Mesenchymal stem cell (in vitro differentiated cells and primary cell): ENCODE measurements at places on chromosomes 1 and 21.

- H3K36me3 ChIP-seq = no peaks in the 10 kb centered on the region
- DNase-seq = no peak
These were observed 21.6 kb downstream of the SYF2 start for GRCh38 chr1:25210728-25211127.

- no peak overlapping the region for H3K4me3 ChIP-seq
- H3K4me1 ChIP-seq = peaks cover 2% of the 10 kb centered on the region
- H3K27me3 ChIP-seq = no peaks in the 10 kb centered on the region
- no peak for DNase-seq
These were observed 17.8 kb upstream of the SSX2IP start for GRCh38 chr1:84708031-84708430.

DNA sequence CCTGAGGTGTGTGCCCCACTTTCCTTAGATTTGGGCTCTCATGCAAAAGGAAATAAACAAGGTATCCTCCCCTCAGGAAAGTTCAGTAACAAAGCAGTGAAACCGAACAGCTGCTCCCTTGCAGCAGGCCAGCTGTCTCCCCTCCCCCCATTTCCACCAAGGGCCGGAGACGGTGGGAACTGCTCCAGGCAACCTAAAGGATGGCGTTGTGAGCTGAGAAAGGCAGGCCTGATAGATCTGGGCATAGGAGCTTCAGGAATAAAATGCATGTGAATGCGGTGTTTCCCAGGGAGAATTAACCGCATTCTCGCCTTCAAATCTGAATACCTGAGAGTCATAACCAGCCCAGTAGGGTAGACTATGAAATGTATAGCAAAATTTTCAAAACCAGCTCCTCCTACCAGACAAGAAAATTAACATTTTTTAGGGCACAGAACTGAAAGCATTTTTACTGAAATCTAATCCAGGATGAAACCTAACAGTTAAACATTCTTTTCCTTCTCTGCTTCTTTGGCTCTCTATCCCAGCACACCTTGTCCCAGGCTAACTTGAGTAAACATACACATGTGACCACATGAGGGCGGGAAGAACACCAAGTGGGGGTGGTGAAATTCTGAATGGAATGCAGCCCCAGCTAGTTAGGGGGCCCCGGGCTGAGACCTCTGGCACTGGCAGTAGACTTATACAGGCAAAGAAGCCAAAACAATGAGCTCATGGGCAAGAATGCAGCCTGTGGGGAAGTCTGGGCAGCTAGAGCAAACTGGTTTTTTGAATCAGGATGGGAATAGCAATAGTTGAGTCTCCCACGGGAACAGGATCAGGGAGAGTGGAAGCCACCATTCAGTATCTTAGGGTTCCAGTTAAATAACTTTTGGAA is 11.5 kb downstream of the MCL1 start:
- no peaks in the 10 kb centered on the region for H3K27me3 ChIP-seq
- H3K36me3 ChIP-seq = peaks cover 17% of the 10 kb centered on the region
- peak; percentile 98 for DNase-seq

GRCh38 chr21:38796424-38796823 is 9.3 kb upstream of the ETS2 start:
- peak; percentile 63 for DNase-seq
- no peaks in the 10 kb centered on the region for H3K36me3 ChIP-seq
- H3K27ac ChIP-seq = peak overlapping the region; percentile 56
- no peak overlapping the region for H3K4me3 ChIP-seq

DNA sequence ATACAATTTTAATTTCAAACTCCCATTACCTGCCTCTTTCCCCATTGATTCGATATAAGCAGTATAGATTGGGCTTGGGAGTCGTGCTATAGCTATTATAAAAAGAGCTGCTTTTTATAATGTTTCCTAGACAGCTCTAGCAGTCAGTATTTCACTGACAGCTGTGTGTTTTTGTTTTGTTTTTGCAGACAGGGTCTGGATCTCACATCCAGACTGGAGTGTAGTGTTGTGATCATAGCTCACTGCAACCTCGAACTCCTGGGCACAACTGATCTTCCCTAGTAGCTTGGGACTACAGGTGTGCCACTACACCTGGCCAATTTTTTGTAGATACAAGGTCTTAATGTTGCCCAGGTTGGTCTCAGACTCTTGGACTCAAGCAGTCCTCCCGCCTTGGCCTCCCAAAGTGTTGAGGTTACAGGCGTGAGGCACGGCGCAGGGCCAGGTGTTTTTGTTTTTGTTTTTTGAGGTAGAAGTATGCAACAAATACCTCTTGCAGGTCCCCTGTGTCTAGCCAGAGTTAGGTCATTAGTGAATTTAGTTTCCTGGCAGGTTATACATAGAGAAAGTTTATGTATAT is 1.7 kb downstream of the NASP start:
- no peak for DNase-seq
- H3K36me3 ChIP-seq = no peaks in the 10 kb centered on the region
- peaks cover 10% of the 10 kb centered on the region for H3K4me1 ChIP-seq
- H3K27ac ChIP-seq = no peak overlapping the region

DNA sequence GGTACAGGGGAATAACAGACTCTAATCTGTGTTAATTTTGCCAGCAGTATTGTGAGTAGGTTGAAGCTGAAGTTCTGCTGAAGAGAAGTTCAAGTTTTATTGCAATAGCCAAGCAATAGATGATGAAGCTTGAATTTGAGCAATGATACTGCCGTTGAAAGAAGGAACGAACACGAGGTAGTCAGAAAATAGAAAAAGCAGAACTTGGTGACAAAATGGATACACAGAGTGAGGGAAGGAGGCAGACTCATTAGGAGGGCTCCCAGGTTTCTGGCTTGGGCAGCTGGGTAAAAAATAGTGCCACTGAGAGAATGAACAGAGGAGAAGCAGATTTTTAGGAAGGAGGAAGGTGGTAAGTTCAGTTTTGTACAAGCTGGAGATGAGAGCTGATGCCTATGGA is 22.3 kb upstream of the AGO1 start:
- no peaks in the 10 kb centered on the region for H3K4me1 ChIP-seq
- no peaks in the 10 kb centered on the region for H3K27me3 ChIP-seq
- no peak for DNase-seq
- peaks cover 8% of the 10 kb centered on the region for H3K36me3 ChIP-seq
- H3K27ac ChIP-seq = no peak overlapping the region
- no peak overlapping the region for H3K4me3 ChIP-seq

- no peaks in the 10 kb centered on the region for H3K36me3 ChIP-seq
- DNase-seq = no peak
- no peak overlapping the region for H3K27ac ChIP-seq
- no peak overlapping the region for H3K4me3 ChIP-seq
These were observed 35.4 kb downstream of the RCSD1 start for GRCh38 chr1:167665469-167665868.

DNA sequence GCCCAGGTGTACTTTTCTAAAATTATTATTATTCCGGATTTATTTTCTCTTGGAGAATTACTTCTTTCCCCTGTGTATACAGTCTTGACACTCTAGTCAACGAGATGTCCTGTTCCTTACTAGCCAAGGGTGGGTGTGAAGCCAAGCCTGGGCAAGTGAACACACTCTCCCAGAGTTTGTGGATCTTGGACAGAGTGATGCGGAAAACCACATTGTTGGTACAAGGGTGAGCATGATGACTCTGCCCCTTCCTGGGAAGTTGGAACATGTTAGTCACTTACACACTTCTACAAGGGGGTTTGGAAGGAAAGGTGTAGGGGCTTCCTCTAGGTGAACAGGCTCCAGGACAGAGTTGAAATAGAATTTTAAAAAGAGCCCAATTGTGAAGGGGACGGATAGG is 20.0 kb upstream of the RD3 start:
- H3K27ac ChIP-seq = no peak overlapping the region
- DNase-seq = no peak
- H3K27me3 ChIP-seq = peaks cover 8% of the 10 kb centered on the region
- no peak overlapping the region for H3K4me3 ChIP-seq
- no peaks in the 10 kb centered on the region for H3K36me3 ChIP-seq

GRCh38 chr1:244450597-244451538 is 841 bp downstream of the ADSS2 start:
- H3K4me3 ChIP-seq = peak overlapping the region; percentile 96
- H3K36me3 ChIP-seq = peaks cover 16% of the 10 kb centered on the region
- H3K27me3 ChIP-seq = no peaks in the 10 kb centered on the region
- H3K4me1 ChIP-seq = peaks cover 3% of the 10 kb centered on the region
- DNase-seq = peak; percentile 77
- H3K27ac ChIP-seq = peak overlapping the region; percentile 89

DNA sequence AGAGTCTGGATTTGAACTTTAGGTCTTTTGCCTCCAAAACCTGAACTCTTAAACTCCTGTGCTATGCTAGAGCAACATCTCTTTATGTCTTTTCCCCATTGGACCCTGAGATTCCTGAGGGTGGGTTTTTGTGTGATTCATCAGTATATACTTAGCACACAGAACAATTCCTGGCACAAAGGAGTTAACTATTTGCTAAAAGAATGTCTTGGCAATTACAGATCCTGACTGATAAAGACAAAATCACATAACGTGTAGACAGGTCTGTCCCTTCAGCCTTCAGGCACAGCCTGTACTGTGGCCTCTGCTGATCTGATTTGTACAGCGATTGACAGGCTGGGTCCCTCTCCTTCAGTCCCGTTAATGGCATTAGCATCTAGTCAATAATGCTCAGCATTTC is 162.4 kb upstream of the BEND5 start:
- no peaks in the 10 kb centered on the region for H3K36me3 ChIP-seq
- H3K27me3 ChIP-seq = no peaks in the 10 kb centered on the region
- no peak overlapping the region for H3K4me3 ChIP-seq
- no peak for DNase-seq

- H3K36me3 ChIP-seq = peaks cover 31% of the 10 kb centered on the region
- H3K27ac ChIP-seq = peak overlapping the region; percentile 87
- no peaks in the 10 kb centered on the region for H3K27me3 ChIP-seq
- H3K4me1 ChIP-seq = peaks cover 10% of the 10 kb centered on the region
- no peak for DNase-seq
These were observed 66.0 kb downstream of the NRIP1 start for GRCh38 chr21:14998784-14999183.

DNA sequence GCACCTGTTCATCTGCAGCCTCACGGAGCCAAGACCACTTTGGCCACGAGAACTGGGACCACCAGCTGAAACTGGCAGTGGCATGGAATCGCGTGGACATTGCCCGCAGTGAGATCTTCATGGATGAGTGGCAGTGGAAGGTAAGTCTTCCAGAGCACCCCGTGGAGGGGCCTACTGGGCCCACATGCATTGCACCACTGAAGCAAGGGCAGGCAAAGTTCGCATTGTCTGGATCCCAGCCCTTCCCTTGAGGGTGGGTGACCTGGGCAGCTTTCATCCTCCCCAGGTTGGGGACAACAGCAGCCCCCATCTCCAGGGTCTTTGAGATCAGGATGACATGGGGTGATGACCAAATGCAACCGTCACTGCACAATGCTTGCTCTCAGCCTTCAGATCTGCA is 37.5 kb downstream of the TRPM2 start:
- no peaks in the 10 kb centered on the region for H3K4me1 ChIP-seq
- no peaks in the 10 kb centered on the region for H3K27me3 ChIP-seq
- no peak for DNase-seq
- H3K4me3 ChIP-seq = no peak overlapping the region
- H3K27ac ChIP-seq = no peak overlapping the region

- no peak overlapping the region for H3K4me3 ChIP-seq
- DNase-seq = no peak
- no peak overlapping the region for H3K27ac ChIP-seq
These were observed 43.4 kb upstream of the MYBPHL start for GRCh38 chr1:109350182-109350581.

- H3K36me3 ChIP-seq = no peaks in the 10 kb centered on the region
- H3K4me1 ChIP-seq = no peaks in the 10 kb centered on the region
- no peak overlapping the region for H3K4me3 ChIP-seq
- H3K27ac ChIP-seq = no peak overlapping the region
- H3K27me3 ChIP-seq = no peaks in the 10 kb centered on the region
These were observed 120.5 kb downstream of the DISP1 start for GRCh38 chr1:222935239-222935900.

DNA sequence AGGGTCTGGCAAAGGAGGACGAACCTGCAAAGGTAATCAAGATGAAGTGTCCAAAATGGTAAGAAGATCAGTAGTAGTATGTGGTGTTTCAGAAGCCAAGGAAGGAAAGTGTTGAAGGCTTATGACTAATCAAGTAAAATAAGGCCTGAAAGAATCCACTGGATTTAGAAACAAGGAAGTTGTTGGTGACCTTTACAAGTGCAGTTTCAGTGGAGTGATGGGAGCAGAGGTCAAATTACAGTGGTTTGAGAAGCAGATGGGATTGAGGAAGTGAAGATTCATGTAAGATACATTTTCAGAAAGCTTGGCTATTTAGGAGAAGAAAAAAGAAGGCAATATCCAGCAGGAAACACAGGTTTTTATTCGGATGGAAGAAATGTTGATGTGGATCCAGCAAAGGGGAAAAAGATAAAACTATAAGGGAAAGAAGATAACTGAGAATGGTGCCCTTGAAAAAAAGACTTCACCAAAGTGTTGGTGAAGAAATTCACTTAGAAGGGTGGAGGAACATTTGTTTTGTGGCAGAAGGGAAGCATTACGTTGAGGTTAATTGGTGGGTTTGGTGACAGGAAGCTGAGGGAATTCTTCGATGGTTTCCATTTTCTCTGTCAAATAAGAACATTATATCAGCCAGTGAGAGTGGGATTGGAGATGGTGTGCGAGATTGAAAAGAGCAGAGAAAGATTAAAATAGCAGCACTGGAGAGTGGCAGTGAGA is 2.1 kb downstream of the ARMH1 start:
- no peaks in the 10 kb centered on the region for H3K27me3 ChIP-seq
- peaks cover 8% of the 10 kb centered on the region for H3K36me3 ChIP-seq
- DNase-seq = peak; percentile 85
- H3K4me1 ChIP-seq = peaks cover 20% of the 10 kb centered on the region

- no peak overlapping the region for H3K27ac ChIP-seq
- DNase-seq = peak; percentile 78
- no peaks in the 10 kb centered on the region for H3K36me3 ChIP-seq
- H3K4me3 ChIP-seq = no peak overlapping the region
- H3K4me1 ChIP-seq = no peaks in the 10 kb centered on the region
These were observed 157.2 kb downstream of the PLA2G4A start for GRCh38 chr1:186985889-186986491.

DNA sequence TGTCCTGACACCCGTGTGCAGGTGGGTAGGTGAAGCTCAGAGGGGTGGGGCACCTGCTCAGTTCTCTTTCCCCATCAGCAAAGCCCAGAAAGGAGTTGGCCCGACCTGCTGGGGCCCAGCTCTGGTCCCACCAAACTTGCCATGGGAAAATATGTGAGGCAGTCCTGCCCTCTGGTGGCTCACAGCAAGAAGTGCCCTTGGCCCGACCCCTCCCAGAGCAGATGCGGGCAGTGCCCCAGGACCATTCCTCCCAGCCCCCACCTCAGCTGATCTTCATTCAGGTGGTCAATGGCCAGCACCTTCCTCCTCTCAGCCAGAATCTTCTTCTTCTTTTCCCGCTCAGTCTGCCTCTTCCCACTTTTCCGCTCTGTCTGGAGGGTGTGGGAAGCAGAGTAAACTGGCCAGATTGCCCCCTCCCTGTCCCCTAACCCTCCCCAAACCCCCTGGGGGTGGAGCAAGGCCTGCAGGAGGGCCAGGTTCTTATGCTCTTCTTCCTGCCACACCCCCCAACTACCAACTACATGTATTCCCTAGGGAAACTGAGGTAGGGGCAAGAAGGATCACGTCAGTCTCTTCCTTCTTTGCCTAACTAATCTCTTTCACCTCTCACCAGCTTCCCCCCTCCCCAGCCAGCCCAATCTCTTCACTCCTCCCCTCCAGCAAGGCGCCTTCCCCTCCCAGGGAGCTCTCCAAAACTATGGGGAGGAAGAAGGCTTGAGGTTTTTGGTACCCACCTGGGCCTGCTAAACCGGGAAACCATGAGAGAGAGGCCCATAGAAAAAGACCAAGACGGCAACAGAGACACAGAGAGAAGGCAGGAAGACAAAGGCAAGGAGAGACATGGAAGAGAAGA is 15.6 kb downstream of the TNNT2 start:
- H3K4me1 ChIP-seq = peaks cover 7% of the 10 kb centered on the region
- no peak overlapping the region for H3K27ac ChIP-seq
- no peak overlapping the region for H3K4me3 ChIP-seq
- no peaks in the 10 kb centered on the region for H3K27me3 ChIP-seq
